ENCODE measurements at places on chromosomes 6 and 20.

DNA sequence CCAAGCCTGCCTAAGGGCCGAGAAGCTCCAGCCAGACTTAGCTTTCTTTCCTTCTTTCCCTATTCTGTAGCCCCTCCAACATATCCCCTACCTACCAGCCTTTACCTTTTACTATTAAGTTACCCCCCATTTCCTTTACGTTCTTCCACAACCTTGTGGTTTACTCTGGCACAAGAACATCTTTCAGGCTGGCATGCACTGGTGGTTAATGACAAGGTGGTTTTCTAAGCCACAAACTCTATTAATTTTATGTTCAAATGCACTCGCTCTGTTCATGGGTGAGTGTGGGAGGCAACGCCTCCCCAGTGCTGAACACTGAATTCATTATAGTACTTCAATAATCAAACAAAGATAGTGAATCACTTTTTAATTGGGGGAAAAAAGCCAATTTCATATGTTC, 64.4 kb downstream of the TRERF1 start:
- DNase-seq: no peak

GRCh38 chr6:141152951-141153350, 979.8 kb upstream of the GJE1 start:
- no peak for DNase-seq

- DNase-seq: peak; percentile 51
Observed at GRCh38 chr6:35240838-35241801, 18.4 kb upstream of the ZNF76 start.

DNA sequence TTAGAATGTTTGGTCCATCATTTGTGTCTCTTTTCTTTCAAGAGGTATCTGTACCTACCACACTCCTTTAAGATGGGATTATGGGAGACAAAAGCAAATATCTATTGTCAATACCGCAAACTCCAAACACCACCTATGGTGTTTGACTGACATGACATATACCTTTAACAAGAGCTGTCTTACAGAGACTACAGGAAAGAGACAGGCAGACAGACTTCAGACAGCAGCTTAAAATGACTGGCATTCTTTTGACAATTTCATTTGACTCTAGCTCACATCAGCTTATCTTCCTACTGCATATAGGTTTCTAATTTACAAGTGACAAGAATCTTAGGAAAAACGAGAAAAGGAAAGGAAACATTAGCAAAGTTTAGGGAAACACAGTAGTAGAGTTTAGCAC, 256.0 kb upstream of the TFAP2D start:
- no peak for DNase-seq

DNA sequence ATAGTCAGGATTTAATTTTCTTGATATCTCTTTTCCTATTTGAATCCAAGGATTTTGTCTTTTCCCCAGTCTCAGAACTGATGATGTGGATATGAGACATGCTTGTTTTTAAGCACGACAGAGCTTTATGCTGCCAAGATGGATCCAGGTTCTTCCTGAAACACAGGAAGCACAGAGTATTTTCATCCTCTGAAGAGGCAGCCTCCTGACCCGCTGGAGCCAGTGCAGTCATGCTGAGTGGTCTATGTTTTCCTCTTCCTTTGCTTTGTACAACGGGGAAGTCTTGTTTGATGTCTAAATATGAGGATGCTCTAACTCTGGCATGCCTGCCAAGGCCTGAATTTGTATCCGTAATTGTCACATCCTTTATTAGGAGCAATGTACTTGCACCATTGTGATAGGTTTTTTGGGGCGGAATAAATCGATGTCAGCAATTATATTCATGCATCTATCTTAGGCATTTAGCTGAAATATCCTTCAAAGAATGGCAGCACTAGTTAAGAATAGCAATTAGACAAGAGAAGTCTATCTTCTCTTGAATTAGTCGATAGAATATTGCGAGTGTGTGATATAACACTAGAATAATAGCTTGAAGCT, 407.1 kb upstream of the JAG1 start:
- no peak for DNase-seq
